ENCODE measurements at places on chromosomes 2 and 18.

GRCh38 chr2:61962095-61962984 lies 56.9 kb downstream of the COMMD1 start:
- no peak for DNase-seq

DNA sequence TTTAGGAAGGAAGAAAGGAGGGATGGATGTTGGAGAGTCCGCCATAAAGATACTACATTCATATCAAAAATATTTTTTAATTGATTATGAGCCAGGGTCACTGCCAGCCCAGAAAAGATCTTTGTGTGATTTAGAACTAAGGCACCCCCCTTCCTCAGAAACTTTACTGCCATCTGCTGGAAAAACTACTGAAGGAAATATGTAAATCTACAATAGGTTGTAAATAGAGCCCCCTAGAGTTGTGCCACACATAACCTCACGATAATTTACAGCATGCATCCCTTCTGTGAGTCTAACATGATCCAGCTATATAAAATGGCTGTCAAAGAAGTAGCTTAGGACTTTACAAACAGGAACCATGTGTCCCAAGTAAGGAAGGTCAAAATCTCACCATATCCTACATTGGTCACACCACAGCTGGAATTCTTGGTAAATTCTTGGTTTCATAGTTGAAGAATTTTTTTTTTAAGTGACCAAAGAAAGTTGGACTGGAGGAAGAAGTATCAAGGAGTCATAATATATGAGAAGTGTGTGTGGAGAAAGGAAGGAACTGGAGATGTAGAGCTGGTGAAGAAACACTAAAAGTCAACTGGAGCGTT lies 152.5 kb downstream of the CYP26B1 start:
- DNase-seq = no peak

GRCh38 chr2:235553696-235554100 lies 59.9 kb downstream of the AGAP1 start:
- DNase-seq = no peak

DNA sequence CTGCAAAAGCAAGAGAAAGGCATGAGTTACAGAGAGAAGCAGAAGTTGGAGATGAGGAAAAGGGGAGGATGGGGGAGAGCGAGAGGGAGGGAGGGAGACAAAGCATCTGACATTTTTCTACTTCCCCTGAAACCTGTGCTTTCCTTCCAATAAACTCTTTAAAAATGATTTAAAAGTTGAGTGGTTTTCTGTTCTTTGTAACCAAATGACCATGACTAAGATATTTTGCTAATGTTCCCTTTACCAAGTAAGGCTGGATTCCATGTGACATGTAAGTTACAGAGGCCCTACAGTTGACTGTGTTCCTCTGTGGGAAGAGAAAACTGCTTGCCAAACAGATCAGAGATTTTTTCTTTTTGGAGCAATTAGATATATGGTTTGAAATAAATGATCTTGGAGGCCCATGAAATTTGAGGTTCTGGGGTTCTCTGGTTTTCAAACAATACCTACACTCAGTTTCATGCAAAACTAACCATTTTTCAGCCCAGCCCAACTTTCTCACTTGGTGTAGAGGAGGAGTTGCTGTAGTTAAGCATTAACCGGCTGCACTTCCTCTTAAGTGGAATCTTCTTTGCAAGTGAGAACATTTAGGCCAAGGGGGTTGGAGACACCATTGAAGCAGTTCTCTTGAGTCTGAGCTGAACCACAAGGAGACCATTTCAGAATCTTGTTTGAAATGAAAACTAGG lies 34.5 kb downstream of the INSIG2 start:
- no peak for DNase-seq

GRCh38 chr2:72887740-72888437 lies 681 bp downstream of the SPR start:
- peak; percentile 80 for DNase-seq

DNA sequence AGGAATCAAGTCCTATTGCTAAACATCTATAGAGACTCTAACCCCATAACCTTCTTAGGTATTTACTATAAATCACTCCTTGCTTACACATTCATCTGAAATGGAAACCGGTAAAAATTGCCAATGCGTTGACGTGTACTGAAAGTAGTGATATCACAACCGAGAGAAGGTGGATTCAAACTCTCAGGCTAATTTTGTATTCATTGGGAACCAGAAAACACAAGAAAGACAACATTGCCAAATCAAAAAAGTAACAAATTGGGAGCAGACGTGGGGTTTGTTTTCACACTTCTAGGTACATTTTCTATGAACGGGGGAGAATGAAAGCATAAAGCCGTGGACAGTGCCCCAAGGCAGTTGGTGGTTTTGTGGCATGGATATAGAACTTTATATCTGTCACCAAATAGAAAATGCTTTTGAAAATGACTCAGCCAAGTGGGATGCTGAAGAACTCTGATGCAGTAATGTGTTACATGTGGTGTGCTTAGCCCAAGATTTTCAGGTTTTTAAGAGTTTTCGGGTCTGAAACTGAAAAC lies 155.1 kb upstream of the RASGRP3 start:
- peak; percentile 76 for DNase-seq

GRCh38 chr2:60947056-60947455 lies 65.7 kb downstream of the REL start:
- no peak for DNase-seq

DNA sequence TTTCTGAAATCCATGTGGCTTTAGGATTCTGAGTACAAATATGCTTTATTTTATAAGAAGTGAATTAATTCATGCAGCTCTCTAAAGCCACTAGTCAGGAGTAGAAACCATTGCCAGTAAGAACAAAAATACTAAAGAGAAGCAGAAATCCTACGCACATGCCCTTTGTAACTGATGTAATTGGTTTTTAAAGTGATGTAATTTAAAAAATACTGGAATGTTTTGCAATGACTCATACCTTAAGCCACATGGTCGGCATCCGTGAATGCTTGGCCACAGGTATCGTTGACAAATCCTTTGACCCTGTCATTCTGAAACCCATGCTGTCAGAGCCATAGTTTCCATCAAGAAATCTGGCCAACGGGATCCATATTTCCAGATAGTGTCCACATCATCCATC lies 213.3 kb downstream of the ACKR3 start:
- no peak for DNase-seq

- peak; percentile 29 for DNase-seq
Measured at GRCh38 chr2:143397884-143398614, 268.8 kb downstream of the ARHGAP15 start.

GRCh38 chr2:54830546-54830945 lies 107.1 kb downstream of the EML6 start:
- no peak for DNase-seq

GRCh38 chr2:60934165-60934722 lies 52.9 kb downstream of the REL start:
- peak; percentile 36 for DNase-seq

- no peak for DNase-seq
Measured at GRCh38 chr2:42438685-42439084, 55.1 kb downstream of the KCNG3 start.
